ENCODE measurements at places on chromosomes 7 and 10.

- DNase-seq: no peak
Measured at GRCh38 chr7:140604760-140605159, 35.9 kb downstream of the DENND2A start.

GRCh38 chr7:44700322-44700721 lies 48.3 kb upstream of the ZMIZ2 start:
- no peak for DNase-seq

- no peak for DNase-seq
Measured at GRCh38 chr10:30176182-30176581, 116.8 kb upstream of the JCAD start.

- DNase-seq: no peak
Measured at GRCh38 chr7:51665045-51665780, 348.6 kb upstream of the COBL start.

- DNase-seq: no peak
Measured at GRCh38 chr7:24113506-24113905, 170.5 kb upstream of the NPY start.

DNA sequence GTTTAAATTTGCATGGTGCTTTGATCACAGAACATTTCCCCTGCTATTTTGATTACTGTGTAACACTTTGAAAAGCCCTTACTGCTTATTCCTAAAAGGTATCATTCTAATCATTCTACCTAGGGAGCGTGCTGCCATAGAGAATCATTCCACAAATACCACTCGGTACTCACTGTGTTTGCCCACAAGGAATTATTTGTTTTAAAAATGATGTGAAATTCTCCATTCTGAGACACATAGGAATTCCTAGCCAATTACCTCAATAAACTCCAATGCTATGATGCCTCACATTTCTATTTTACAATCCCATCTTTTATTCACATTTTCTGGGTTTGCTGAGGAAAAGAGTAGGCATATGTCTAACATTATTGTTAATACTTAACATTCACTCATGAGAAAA lies 16.2 kb upstream of the TES start:
- DNase-seq: no peak

DNA sequence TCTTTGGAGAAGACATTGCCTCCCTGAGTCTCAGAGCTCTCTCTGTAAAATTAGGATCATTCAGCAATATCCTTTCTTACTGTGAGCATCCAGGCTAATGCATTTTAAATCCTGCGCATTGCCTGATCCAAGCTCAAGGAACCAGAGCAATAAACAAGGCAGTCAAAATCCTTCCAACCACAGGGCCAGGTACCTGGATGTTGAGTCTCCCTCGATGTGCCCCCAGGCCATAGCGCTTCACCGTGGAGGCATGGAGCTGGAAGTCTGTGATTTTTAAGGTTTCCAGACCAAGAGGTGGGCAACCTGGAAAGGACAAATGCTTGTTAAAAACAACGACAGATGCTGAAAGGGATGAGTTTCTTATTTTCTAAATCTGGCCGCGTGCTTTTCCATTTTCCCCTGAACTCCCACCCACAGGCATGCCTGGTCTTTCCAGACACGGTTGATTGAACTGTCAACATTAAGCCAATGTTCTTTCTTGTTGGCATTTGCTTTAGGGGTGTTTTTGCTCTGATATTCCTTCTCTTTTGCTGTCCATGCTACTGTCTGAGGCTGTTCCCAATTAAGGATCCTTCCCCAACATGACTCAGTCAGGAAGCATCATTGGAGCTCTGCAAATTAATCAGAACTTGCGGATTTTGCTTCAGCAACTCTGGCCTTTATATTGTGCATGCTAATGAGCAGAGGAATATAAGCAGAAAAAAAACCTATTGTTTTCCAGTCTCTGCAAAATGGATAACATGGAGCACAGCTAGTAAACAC lies 29.0 kb downstream of the CPXM2 start:
- no peak for DNase-seq

GRCh38 chr10:110642204-110643034 lies 1.7 kb upstream of the RBM20 start:
- no peak for DNase-seq

- no peak for DNase-seq
Measured at GRCh38 chr10:102335184-102335583, 60.3 kb upstream of the NFKB2 start.

DNA sequence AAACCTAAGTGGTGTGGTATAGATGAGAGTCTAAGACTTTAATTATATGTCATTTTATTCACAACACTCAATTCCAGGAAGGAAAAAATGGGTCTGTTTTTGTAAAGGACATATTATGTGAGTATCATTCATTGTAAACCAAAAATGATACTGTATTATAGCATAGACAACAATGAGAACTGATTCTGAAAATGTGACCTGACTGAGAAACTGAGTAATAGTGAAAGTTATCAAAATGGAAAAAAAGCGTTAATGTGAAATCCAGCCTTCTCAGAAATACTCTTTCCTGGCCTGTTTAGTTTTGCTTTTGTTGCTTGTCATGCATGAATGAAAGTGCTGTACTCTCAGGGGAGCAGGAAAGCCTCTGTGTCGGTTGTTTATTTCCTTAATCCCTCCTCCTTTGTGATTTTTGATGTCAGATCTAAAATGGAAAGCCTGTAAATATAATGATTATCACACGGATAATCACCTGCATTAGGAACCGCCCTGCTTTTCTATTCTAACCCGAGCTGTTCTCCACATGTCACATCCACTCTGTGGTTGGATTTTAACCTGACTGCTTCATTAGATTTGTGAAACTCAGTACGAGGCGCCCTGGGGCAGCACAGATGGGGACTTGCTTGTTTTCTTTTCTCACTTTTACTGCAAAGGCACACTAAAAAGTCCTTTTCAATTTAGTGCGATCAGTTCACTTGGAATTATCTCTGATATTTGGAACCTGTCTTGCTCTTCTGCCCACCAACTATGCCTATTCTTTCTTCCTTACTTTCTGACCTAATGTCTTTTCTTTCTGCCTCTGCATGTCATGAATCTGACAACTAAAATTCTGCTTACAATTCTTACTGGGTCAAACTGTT lies 240.9 kb upstream of the KAT6B start:
- peak; percentile 57 for DNase-seq

DNA sequence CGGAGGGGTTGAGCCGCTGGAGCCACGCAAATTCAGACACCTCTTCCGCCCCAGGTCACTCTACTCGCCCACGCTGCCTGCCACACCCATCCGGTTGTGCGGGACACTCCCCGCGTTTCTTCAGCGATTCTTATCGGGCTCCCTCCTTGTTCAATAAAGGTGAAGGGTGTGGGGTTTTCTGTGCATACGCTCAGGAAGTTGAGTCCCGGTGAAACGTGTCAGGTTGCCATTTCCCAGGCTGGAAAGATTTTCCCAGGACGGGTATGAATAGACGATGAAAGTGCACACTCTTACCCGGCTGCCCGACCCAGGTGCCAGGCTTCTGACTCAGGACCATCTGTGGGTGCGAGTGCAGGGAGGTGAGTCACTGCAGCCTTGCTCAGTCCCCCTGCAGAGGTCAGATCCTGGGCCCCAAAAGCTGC lies 22.0 kb downstream of the KLF6 start:
- DNase-seq: no peak

DNA sequence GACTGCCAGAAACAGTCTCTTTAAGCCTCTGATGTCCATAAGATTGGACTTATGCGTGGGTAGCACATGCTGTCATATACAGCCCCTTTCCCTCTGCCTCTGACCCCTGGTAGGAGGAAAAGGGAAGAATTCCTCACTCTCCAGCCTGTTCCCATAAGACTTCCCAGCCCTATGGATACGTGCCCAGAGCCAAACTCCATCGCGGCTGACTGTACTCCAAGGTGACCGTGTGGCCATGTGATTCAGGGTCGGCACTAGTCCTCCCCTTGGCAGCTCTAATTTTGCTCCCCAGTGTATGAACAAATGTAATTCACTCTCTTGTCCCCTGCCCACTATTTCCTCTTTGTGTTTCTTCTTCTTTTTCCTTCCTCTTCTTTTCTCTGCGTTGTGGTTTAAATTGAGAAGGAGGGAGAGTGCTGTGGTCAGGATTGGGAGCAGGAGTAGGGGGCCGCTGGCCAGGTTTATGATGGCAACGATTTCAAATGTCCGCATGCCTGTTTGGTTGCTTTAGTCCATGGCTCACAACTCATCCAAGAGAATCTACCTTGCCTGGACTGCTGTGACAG lies 43.8 kb downstream of the PRLHR start:
- DNase-seq: no peak

DNA sequence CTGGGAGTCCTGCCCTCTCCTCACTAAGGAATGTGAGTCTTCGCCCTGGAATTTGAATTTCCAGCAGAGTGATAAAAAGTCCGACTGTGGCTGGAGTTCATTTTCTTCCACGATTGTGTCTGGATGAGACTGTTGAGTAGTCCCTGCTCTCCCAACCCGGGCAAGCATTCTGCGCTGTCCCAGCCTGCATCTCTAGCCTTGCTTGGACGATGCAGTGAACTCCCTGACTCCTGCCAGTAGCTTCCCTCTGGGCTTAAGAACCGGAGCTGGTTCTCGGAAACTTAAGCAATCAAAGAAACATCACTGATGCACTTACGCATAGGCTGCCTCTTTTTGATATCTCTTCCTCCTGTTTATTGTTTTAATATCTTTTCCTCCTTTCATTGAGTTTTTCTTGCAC lies 116.0 kb upstream of the FZD8 start:
- DNase-seq: no peak
